Activated T-helper 17 cell treated with anti-CD3 and anti-CD28 coated beads, Interleukin-2, amount 50 U/mL, for 72 hours (primary cell): ENCODE measurements at places on chromosomes 5 and 9. TPM values are rescaled to one million over a fixed set of nuclear protein-coding genes. Genes with fewer than 3 reads are reported as not detected.

DNA sequence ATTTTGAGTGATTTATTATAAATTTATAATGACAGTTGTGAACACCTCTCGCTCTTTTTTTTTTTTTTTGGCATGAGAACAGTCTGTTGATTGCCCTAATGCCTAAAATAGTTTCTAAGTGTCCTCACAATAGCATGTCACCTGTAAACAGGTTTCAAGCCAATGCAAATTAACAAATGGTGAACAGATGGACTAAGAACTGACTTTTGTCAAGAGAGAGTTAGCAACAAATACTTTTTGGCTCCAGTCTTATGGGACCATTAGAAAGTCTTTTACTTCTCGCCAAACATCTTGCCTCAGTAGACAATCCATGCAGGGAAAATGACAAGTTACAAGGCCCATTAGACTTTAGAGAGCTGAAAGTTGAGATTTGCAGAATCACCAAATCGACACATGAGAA lies 67.8 kb downstream of the MED27 start:
- no peak for ATAC-seq

- ATAC-seq, result no peak
Measured at GRCh38 chr5:170256571-170256970, 23.8 kb downstream of the C5orf58 start.

GRCh38 chr5:76808141-76808691 lies 10.6 kb upstream of the F2RL1 start:
- ATAC-seq, result no peak

The GMCL2 gene
- total RNA-seq, result not detected

DNA sequence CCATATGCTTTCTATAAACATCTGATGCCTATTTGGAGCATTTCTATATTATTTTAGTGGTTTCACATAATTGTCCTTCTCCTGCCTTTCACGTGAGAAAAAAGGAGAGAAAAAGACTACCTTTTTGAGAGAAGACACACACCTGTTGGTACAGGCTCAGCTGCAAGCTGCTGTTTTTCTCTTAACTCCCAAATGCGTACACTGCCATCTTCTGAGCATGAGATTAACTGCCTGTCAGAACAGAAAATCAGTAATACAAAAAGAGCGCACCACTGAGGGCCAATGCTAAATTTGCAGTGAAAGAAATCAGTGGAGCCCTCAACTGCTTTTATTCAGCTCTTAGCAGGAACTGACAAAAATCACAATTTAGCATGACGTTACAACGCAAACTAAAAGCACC lies 54.9 kb downstream of the WDR41 start:
- ATAC-seq, result no peak

The TNFSF15 gene
- total RNA-seq, result 0.13 TPM

The C9 gene
- not detected for total RNA-seq

The ENTPD8 gene
- not detected for total RNA-seq
